ENCODE measurements at places on chromosomes 12 and 14. TPM values are rescaled to one million over a fixed set of nuclear protein-coding genes. Genes with fewer than 3 reads are reported as not detected.

GRCh38 chr14:69037790-69038454, 58.8 kb upstream of the ACTN1 start:
- no peak overlapping the region for H3K27ac ChIP-seq
- H3K4me1 ChIP-seq = peaks cover 5% of the 10 kb centered on the region
- H3K36me3 ChIP-seq = no peaks in the 10 kb centered on the region
- H3K4me3 ChIP-seq = no peak overlapping the region
- peaks cover 51% of the 10 kb centered on the region for H3K27me3 ChIP-seq

The ATL1 gene
- total RNA-seq = 1.5 TPM

The DIO2 gene
- total RNA-seq = not detected

The GPRC5D gene
- total RNA-seq = not detected

DNA sequence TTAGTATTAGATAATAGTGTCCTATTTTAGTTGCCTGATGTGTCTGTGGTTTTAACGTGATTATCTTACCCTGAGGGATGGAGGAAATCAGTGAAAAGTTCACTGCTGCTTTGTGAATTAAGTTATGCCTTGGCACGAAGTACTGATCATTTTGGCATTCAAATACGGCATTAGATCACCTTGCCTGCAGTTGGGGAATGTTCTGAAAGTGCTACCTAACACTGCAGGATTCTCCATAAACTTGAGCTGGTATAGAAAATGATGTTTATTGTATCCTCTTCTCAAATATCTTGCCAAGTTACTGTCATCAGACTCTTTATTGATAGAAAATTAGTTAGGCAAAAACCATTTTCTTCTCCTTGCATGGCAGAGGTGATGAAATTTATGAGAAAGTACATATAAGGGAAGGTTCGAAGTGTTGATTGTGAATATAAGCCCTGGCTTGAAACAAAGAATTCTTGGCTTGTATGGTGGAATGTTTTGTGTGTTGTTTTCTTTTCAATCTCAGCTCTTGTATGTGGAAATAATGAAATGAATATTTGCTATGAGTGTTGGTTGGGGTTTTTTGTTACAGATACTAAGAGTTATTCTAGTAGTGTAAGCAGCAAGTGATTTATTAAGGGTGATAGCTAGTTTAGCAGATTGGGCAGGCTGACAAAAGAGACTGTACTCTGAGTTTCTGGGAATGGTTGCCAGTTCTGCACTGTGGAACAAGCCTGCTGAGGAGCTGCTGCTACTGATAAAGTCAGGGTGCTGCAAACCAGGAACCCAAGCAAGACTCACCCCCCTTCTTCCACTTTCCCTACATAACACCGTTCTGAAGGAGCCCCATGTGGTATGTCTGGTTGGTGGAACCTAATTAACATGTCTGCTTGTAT, 448.3 kb downstream of the PCNX1 start:
- DNase-seq = no peak
- peaks cover 17% of the 10 kb centered on the region for H3K4me1 ChIP-seq
- H3K27me3 ChIP-seq = no peaks in the 10 kb centered on the region
- H3K36me3 ChIP-seq = peaks cover 65% of the 10 kb centered on the region

The TMEM179 gene
- not detected for total RNA-seq

The SLC7A8 gene
- 1.8 TPM for total RNA-seq

DNA sequence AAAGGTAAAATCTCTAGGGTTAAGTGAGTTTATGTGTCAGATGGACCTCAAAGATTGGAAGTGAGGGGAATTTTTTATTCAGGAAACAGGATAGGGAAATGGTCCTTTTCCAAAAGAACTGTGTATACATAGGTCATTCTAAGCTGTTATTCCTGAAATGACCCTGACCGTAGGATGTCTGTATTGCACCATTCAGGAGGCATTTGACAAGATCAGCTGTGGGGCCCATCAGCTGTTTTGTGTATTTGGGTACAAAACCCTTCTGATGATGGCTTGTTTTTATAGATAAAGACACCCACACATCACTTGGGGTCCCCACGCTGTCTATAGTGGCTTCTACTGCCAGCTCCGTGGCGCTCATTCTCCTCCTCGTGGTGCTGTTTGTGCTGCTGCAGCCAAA, 62.6 kb upstream of the SRSF5 start:
- DNase-seq = no peak
- H3K27ac ChIP-seq = no peak overlapping the region
- H3K4me3 ChIP-seq = no peak overlapping the region
- H3K27me3 ChIP-seq = no peaks in the 10 kb centered on the region
- peaks cover 57% of the 10 kb centered on the region for H3K4me1 ChIP-seq
- H3K36me3 ChIP-seq = peaks cover 38% of the 10 kb centered on the region

DNA sequence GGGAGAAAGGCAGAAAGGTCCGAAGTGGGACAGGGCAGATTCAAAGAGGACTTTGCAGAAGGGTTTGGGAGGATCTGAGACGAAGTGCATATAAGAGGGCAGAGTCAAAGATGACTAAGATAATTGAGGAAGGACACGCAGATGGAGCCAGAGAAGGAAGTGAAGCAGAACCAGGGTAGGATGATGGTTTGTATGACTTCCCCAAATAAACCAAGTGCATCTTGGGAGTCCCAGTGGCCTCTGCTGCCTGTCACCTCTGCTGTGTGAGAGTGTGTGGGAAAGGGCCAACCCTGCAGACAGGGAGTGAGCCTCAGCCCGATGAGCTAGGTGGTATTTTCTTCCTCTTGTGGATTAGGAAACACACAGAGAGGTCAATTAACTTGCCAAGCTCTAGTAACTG, 36.8 kb downstream of the FLVCR2 start:
- no peak for DNase-seq
- H3K4me3 ChIP-seq = no peak overlapping the region
- H3K36me3 ChIP-seq = no peaks in the 10 kb centered on the region
- peaks cover 2% of the 10 kb centered on the region for H3K27me3 ChIP-seq

DNA sequence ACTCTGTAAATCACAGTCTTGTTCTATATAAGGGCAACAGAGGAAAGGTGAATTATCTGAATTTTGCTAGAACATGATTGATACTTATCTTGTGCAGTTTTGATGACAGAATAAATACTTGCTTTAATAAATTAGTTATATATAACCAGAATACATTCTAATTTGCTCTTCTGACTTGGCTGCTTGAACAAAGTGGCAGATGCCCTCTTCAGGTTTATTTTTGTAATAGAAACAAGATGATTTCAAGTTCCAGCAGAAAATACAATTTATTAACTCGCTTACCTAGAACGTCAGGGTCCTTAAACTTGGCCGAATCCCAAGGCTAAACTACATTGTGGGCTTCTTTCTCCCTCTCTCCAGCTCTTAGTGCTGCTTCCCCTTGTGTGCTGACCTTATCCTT, 57.6 kb upstream of the SSTR1 start:
- no peak overlapping the region for H3K27ac ChIP-seq
- H3K4me1 ChIP-seq = no peaks in the 10 kb centered on the region
- H3K36me3 ChIP-seq = no peaks in the 10 kb centered on the region
- peaks cover 2% of the 10 kb centered on the region for H3K27me3 ChIP-seq
- no peak overlapping the region for H3K4me3 ChIP-seq
- no peak for DNase-seq

DNA sequence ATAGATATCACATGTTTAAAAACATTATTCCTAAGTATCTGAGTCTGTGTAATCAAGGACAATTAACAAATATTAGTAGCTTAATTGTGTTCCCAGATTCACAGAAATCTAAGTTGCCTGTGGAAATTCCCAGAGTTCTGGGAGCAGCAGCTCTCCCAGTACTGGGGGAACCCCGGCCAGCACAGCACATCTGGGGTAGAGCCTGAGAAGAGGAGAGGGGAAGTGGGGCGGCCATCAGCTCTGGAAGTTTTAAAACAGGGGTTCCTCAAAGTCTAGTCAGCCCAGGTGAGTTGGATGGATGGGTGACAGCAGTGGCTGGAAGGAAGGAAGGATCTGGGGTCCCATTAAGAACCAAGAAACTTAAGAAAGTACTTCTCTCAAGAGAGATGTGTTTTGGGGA, 24.6 kb downstream of the PRICKLE1 start:
- H3K36me3 ChIP-seq = no peaks in the 10 kb centered on the region
- H3K4me3 ChIP-seq = no peak overlapping the region
- DNase-seq = no peak
- H3K4me1 ChIP-seq = no peaks in the 10 kb centered on the region
- H3K27ac ChIP-seq = no peak overlapping the region

GRCh38 chr12:74021937-74022336, 515.7 kb upstream of the ATXN7L3B start:
- DNase-seq = no peak
- no peak overlapping the region for H3K4me3 ChIP-seq
- no peaks in the 10 kb centered on the region for H3K27me3 ChIP-seq
- H3K27ac ChIP-seq = no peak overlapping the region
- H3K36me3 ChIP-seq = no peaks in the 10 kb centered on the region

- no peak overlapping the region for H3K4me3 ChIP-seq
- peaks cover 2% of the 10 kb centered on the region for H3K27me3 ChIP-seq
- H3K36me3 ChIP-seq = no peaks in the 10 kb centered on the region
- no peaks in the 10 kb centered on the region for H3K4me1 ChIP-seq
- no peak for DNase-seq
Measured at GRCh38 chr12:103249607-103250006, 246.2 kb downstream of the C12orf42 start.

DNA sequence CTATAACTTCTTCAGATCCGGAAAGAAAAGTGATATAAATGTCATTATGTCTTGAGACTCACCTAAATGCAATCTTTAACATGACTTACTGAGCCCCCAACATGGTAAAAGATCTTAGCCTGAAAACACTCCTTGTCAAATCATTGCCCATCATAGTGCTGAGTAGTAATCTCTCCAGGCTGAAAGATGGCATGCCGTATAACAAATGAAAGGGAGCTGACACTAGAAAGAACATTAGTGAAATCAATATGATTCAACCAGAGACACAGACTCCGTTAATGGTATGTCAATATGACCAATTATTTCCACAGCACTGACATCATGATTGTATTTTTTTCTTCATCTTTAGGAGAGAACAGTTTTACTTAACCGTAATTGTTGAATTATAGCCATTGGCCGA, 54.4 kb downstream of the BICD1 start:
- H3K27me3 ChIP-seq = no peaks in the 10 kb centered on the region
- H3K4me1 ChIP-seq = peaks cover 6% of the 10 kb centered on the region
- no peak overlapping the region for H3K4me3 ChIP-seq
- no peak for DNase-seq

The ISM2 gene
- total RNA-seq = not detected

Data from activated naive CD8-positive, alpha-beta T cell treated with anti-CD3 and anti-CD28 coated beads, Interleukin-2, amount 10 ng/mL, durations not matched to agents 7 days and 5 days (primary cell).